Activated CD4-positive, alpha-beta memory T cell treated with anti-CD3 and anti-CD28 coated beads for 36 hours (primary cell): ENCODE measurements at places on chromosomes 4 and X. TPM values are rescaled to one million over a fixed set of nuclear protein-coding genes. Genes with fewer than 3 reads are reported as not detected.

DUX4 gene
- total RNA-seq = not detected

MAGEC2 gene
- total RNA-seq = not detected

TRO gene
- 3.9 TPM for total RNA-seq

FGF13 gene
- not detected for total RNA-seq

STK32B gene
- total RNA-seq = not detected

NKX3-2 gene
- not detected for total RNA-seq

DGAT2L6 gene
- not detected for total RNA-seq

MAGEC3 gene
- total RNA-seq = not detected

FREM3 gene
- total RNA-seq = not detected

DMRTC1 gene
- not detected for total RNA-seq

FGF2 gene
- 0.36 TPM for total RNA-seq

ODAPH gene
- 0.27 TPM for total RNA-seq

MMRN1 gene
- not detected for total RNA-seq

SLC2A9 gene
- 0.65 TPM for total RNA-seq

SHROOM4 gene
- not detected for total RNA-seq

DNA sequence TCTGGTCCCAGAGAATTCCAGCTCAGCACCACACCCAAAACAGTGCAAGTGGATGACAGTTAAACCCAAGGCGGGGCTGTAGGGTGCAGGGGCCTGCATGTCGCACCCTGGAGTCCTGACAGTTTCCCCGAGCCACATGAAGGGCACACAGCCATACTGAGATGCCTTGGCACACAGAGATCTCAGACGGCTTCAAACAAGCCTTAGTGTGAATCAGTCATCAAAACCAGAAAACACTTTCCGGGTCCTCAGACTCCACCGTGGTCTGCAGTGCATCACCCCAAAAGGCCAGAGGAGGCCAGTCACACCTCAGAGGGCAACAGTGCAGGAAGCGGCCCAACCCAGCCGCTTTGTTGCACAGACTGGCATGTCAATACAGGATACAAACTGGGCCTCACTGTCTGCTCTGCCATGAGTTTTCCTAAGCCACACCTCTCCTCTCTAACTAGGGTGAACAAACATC, 64.6 kb upstream of the ENPP6 start:
- DNase-seq = peak; percentile 87

DNA sequence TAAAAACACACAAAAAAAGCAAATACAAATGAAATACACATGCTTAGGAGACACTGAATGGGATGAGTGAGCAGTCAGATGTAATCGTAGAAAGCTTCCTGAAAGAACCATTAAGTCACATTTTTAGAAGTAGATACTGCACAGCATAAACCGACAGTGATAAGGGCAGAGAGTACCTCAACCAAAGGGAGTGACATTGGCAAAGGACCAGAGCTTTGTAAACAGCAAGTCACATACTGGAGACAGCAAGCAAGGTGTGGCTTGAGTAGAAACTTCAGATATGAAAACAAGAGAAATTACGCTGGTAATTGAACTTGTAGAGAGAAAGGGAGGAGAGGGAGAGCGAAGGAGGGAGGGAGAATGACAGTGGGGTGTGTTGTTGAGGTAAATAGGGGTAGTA, 92.0 kb downstream of the CHRDL1 start:
- DNase-seq = no peak

GRCh38 chrX:11334165-11334564, 41.0 kb downstream of the AMELX start:
- DNase-seq = no peak

DNA sequence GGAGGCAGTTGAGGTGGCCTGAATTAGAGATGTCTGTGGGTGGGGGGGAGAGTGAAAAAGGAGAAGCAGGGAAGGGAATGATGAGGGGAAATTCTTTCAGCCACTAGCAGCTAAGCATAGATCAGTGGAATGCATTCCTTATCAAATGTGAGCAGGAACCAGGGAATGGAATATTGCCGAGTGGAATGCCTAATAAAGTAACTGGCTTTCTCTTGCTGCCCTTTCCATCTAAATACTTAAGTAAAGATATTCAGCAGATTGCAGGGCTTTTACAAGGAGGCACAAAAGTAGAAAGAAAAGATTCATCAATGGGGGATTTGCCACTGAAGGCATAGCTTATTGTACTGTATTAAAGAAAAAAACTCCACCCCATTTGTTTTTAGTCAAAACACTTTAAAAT, 263.0 kb upstream of the RPS6KA3 start:
- no peak for DNase-seq

- DNase-seq = no peak
Observed at GRCh38 chr4:124480061-124480460, 232.5 kb downstream of the ANKRD50 start.

DNA sequence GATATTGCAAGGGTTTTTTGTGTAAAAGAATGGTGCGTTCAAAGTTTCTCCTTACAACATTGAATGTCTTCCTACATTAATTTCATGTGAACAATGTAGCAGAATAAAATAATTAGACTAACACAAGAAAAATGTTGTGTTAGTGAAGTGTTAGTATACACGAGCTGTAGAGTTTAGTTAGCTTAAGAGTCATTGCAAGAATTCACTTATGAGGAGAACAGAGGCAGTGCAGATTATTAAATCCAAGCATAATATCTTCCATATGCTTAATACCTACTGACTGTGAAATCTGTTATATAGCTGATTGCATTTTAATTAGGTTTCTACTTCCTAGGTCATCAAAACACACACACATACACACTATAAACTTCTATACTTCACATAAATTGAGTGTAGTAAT, 959.0 kb downstream of the FAT4 start:
- DNase-seq = no peak

GRCh38 chrX:2707334-2707760, 16.3 kb downstream of the CD99 start:
- DNase-seq = peak; percentile 88

DNA sequence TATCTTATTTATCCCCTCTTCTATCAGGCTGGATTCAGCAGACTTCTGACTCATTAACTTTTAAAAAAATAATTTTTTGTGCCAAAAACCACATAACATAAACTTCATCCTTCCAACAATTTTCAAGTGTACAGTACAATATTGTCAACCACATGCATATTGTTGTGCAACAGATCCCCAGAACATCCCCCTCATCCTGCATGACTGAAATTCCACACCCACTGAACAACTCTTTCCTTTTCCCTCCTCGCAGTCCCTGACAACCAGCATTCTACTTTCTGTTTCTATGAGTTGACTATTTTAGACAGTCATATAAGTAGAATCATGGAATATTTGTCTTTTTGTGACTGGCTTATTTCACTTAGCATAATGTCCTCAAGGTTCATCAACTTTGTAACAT, 2.2 kb upstream of the MID2 start:
- DNase-seq = no peak

GRCh38 chr4:1374706-1375045, 27.7 kb downstream of the UVSSA start:
- no peak for DNase-seq

GRCh38 chr4:81137894-81138293, 77.1 kb downstream of the PRKG2 start:
- no peak for DNase-seq

GRCh38 chrX:64265265-64265664, 34.9 kb upstream of the ASB12 start:
- no peak for DNase-seq

- no peak for DNase-seq
Observed at GRCh38 chr4:136829280-136829679, 703.0 kb downstream of the PCDH18 start.

- no peak for DNase-seq
Observed at GRCh38 chr4:188639479-188640100, 500.3 kb downstream of the TRIML1 start.

GRCh38 chr4:139642364-139642763, 23.3 kb upstream of the MGST2 start:
- no peak for DNase-seq

GRCh38 chr4:140152013-140152703, 1.8 kb downstream of the MAML3 start:
- DNase-seq = peak; percentile 77

DNA sequence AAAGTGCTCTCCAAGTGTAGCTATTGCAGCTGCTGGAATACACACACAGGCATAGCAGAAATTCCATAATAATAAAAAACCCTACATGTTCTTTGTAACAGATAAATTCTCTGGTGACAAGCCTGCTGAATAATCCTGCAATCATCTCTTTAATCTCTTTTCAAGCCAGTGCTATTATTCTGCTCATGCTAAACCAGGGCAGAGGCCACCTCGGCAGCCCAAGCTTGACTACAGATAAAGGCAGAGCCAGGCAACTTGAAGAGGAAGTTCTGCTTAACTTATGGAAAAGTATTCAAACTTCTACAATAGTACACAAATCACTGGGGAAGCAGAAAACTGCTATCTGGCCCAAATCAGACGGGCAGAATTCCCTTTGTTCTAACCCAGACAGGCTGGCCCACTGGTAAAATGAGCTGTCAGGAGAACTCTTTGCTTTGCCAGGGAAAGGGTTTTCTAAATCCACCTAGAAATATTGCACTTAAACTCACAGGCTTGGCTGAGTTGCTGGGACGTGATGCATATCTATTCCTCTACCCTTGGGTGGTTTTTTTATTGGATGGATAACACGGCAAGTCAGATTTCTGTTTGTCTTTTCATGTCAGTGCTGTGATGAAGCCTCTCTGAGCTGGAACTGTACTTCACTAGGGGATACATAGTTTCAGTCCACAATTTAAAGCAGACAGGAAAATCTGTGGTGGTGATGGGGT, 70.5 kb downstream of the GATB start:
- no peak for DNase-seq

DNA sequence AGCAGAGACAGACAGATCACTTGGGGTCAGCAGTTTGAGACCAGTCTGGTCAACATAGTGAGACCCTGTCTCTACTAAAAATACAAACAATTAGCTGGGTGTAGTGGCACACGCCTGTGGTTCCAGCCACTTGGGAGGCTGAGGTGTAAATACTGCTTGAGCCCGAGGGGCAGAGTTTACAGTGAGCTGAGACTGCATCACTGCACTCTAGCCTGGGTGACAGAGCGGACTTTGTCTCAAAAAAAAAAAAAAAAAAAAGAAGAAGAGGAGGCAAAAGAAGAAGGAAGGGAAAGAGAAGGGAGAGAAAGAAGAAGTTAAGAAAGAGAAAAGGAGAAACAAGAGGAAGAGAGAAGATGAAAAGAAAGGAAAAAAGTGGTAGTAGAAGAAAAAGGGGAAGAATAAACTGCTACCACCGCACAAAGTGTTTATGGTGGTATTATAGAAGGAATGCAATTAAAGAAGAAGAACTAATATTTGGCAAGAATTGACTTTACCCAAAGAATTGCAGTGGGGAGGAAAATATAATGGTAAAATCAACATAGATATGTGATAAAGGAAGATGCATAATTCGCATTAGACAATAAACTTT, 19.6 kb upstream of the NSUN7 start:
- no peak for DNase-seq

- no peak for DNase-seq
Observed at GRCh38 chr4:184628103-184628502, 21.1 kb downstream of the CASP3 start.

GRCh38 chrX:83419030-83419792, 88.9 kb upstream of the POU3F4 start:
- DNase-seq = no peak

GRCh38 chr4:140653718-140654494, 85.1 kb upstream of the UCP1 start:
- no peak for DNase-seq

DNA sequence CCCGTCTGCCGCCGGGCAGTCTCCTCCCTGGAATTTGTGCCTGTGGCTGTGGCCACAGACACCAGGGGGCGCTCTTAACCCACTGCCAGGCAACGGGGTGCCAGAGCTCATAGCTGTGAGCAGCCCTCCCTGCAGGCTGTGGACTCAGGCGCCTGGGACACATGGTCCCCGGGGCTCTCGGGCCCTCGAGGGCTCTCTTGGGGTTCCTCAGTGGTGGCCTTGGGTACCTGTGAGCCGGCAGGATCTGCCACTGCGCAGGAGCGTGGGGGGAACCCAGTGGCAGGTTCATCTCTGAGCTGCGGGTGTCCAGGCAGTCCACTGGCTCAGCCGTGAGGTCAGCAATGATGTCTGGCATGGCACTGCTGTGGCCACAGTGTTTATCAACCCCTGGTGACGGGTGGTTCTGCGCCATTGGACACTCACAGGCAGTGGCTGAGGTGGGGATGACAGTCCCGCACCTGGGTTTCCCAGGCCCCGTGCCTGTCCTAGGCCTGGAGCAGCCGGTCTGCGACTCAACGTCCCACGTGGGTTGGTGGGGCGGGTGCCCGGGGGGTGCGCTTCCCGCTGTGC, 37.2 kb downstream of the PCGF3 start:
- DNase-seq = peak; percentile 85

- no peak for DNase-seq
Observed at GRCh38 chr4:93267747-93268146, 560.8 kb upstream of the ATOH1 start.

- no peak for DNase-seq
Observed at GRCh38 chrX:134452596-134452995, 7.4 kb upstream of the HPRT1 start.

DNA sequence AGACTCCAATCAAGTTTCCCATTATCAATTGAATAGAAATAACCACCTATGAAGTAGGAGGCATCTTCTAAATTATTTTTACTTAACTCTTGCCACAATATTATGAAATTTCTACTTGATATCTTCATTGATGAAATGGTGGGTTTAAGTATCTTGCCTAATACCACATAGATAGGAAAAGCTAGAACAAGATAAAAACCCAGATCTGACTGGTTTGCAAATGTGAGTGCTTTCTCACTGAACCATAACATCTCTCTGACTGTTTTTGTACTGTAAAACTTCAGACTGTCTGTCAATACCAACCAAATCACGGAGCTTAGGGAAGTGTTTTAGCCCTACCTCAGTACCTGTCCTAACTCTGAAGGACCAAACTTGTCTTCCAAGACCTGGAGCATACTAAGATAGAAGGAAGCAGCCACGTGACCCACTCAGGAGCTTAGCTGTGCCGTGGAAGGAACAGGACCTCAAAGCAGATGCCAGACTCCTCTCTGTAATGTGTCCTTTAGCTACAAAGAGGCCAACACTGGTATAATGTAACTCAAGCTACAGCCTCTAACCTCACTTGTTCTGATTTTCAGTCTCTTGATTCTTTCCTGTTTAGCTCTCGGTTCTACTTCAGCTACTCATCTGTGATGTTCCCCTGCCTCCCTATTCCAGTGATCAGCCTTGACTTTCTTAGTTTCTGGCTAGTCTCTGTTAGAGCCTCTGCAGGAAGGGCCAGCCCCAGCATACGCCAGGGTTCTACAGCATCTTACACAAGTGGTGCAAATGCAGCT, 84.4 kb downstream of the LRP2BP start:
- DNase-seq = no peak

GRCh38 chr4:74395633-74396032, 30.7 kb downstream of the EREG start:
- DNase-seq = no peak

- DNase-seq = peak; percentile 34
Observed at GRCh38 chr4:122450847-122451246, 5.7 kb downstream of the IL2 start.

- DNase-seq = no peak
Observed at GRCh38 chrX:97401586-97402136, 518.0 kb downstream of the RPA4 start.

GRCh38 chrX:6983207-6983955, 164.1 kb upstream of the STS start:
- DNase-seq = no peak

- DNase-seq = no peak
Observed at GRCh38 chr4:61200187-61200915, at the start of gene ADGRL3. ADGRL3 (plus strand) TSS chr4:61200326.

GRCh38 chr4:125101719-125102118, 213.0 kb upstream of the FAT4 start:
- no peak for DNase-seq

- no peak for DNase-seq
Observed at GRCh38 chr4:75658876-75659275, 14.3 kb downstream of the G3BP2 start.
